Activated naive CD8-positive, alpha-beta T cell treated with anti-CD3 and anti-CD28 coated beads, Interleukin-2, amount 50 U/mL, for 24 hours (primary cell): ENCODE measurements at places on chromosomes 16 and 17.

DNA sequence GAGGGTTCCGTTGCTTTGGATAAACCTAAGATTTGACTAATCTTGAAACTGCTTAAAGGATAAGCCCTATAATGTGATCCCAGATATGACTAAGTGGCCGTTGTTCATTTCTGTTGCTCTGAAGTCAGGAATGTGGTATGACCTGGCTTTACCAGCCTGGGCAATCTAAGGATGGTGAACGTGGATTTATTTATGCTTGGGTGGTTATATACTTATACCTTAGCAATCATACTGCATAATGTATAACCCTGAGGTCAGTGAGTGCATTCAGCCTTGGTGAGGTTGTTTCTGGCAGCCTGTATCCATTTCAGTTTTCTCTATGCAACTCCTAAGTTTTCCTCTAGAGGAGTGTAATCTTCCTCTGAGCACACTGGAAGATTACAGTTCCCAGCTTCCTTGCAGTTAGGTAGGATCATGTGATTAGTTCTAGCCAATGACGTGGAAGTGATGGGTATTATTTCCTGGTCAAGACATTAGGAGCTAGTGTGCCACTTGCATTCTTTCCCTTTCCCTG lies 41.9 kb downstream of the FTO start:
- no peak for DNase-seq

DNA sequence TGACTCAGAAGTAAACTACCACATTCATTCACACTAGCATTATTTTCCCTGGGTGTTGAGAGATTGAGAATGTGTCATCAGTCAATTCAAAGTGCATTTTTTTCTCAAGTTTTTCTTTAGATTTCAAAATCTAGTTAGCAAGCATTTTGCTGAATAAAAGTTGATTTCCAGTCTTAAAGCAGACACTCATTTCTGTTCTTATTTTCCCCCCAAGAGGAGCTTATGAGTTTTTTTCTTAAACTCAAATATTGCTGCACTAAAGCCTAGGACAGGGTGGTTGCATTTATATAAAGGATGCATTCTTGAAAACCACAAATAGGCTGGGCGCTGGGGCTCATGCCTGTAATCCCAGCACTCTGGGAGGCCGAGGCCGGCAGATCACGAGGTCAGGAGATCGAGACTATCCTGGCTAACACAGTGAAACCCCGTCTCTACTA lies 15.3 kb downstream of the CDH3 start:
- DNase-seq = no peak

- no peak for DNase-seq
Observed at GRCh38 chr16:4058386-4058785, 57.9 kb downstream of the ADCY9 start.

DNA sequence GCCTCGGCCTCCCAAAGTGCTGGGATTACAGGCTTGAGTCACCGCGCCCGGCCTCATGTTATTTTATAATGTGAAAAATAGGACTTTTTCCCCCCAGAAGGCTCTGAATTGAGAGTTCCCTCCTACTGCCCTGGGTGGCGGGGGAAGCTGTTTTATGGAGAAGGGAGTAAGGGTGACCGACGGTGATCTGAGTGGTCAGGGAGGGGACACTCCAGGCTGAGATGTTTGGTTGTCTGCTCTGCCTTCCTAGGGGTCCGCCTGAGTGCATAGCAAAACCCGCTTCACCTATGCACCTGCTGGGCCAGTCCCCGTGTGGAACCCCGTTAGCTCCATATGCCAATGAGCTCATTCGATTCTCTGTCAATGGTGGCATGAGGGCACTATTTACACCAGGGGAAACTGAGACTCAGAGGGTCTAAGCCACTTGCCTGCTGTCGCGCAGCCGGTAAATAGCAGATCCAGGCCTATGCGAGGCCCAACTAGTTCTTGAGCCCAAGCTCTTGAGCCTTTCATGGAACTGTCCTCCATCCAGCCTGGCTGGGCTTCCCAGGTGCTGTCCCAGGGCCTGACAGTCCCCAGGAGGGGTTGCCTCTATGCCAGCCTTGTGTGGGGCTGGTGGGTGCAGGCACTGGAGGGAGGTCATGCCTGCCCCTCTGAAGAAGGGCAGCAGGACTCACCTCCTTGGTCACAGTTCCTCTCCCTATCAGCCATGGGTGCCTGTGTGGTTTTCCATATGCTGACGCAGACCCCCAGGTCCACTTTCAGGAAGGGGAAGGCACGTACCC lies 1.7 kb upstream of the GJD3 start:
- no peak for DNase-seq

DNA sequence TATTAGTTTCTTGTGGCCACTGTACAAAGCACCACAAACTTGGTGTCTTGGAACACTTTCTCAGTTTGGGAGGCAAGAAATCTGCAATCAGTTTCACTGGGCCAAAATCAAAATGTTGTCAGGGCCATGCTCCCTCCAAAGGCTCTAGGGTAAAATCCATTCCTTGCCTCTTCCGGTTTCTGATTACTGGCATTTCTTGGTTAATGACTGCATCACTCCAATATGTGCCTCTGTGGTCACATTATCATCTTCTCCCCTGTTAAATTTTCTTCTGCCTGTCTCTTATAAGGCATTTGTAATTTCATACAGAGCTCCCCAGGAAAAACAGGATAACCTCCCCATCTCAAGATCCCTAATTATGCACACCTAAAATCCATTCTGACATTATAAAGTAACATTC lies 34.8 kb downstream of the ZNF287 start:
- no peak for DNase-seq

GRCh38 chr17:29918016-29918415 lies 12.0 kb downstream of the SSH2 start:
- no peak for DNase-seq

- DNase-seq = no peak
Observed at GRCh38 chr16:85978976-85979375, 80.0 kb downstream of the IRF8 start.

- DNase-seq = no peak
Observed at GRCh38 chr16:3063625-3064386, 1.6 kb upstream of the IL32 start.
